Inflammatory macrophage treated with lipopolysaccharide for 1 hour (primary cell): ENCODE measurements at places on chromosomes 4 and X.

DNA sequence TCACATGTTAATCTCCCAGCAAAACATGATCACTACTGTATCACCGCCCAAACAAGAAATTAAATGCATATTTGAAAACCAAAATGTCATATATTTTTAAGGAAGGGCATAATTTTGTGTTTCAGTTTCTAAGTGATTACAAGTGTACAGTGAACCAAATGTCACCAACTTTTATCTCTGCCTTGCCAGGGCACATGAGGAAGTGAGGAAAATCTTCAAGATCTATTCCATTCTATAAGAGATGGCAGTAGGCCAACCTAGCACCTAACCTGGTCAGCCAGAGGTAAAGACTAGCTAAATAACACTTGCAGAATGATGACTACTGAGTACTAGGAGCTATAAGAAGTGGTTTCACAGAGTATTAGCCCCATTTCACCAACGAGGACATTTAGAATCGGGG is 107.2 kb downstream of the ATP11C start:
- peak; percentile 7 for DNase-seq

DNA sequence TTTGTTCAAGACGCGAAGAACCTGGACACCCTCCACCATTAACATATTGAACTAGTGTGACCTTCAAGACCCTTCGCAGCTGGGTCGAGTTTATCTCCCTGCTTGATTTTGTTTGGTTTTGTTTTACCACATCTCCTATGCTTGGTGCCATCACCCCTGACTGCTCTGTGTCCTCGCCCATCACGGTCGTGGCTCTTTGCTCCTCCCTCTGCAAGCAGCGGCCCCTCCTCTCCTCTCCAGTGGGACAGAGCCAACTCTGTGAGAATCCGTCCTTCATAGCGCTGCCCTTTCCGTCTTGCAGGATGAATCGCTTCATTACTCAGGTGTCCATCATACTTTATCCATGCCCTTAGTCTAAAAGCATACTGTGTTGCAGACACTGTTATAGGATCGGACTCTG is 9.1 kb upstream of the FAM149A start:
- no peak for DNase-seq

GRCh38 chr4:89538886-89539285 is 231.3 kb upstream of the GPRIN3 start:
- no peak for DNase-seq

- no peak for DNase-seq
Measured at GRCh38 chr4:56464581-56464980, 2.8 kb upstream of the SRP72 start.

GRCh38 chrX:29295987-29296680 is 708.9 kb downstream of the IL1RAPL1 start:
- no peak for DNase-seq

GRCh38 chr4:37438564-37439279 is 194.2 kb downstream of the NWD2 start:
- no peak for DNase-seq

DNA sequence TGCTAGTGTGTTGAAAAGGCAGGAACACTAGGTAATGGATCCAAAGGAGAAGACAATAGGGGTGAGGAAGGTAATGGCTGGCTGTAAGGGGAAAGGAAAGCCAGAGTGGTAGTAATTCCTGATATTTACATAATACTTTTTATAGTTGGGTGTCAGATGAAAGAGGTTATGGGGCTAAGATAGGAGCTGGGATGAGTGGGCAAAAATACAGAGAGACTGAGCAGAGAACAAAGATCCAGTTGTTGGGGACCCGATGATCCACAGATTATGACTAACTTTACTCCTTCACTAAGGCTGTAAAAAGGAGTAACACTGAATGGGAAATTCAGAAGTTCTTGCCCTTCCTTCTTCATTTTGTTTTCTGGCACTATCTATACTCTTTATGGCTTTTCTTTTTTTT is 138.2 kb downstream of the KLHL13 start:
- DNase-seq: no peak

DNA sequence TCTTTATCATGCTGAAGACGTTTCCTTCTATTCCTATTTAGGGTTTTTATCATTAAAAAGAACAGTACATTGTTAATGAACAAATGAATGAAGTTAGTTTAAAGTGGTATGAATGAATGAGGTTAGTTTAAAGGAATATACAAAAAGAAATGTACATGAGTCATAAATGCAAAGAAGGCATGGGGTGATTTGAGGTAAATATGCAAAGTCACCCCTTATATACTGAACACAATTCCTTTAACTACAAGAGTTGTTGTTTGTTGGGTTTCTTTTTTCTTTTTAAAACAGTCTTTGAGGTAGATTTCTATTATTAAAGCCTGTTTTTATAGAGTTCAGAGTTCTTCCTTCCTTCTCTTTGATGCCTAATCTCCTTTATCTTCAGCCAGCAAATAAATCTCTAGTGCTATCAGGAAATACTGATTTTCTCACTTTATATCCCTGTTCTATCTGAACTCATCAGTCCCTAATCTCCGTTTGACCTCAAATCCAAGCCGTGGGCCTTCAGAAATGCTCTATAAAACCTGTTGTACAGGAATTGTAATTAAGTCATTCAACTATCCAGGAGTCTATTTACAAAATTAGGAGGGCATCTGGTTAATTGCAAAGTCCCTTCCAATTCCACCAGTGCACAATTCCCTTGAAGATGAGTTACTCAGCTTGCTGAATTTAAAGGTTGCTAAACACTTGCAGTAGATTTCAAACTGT is 31.6 kb upstream of the ABCG2 start:
- DNase-seq: no peak

DNA sequence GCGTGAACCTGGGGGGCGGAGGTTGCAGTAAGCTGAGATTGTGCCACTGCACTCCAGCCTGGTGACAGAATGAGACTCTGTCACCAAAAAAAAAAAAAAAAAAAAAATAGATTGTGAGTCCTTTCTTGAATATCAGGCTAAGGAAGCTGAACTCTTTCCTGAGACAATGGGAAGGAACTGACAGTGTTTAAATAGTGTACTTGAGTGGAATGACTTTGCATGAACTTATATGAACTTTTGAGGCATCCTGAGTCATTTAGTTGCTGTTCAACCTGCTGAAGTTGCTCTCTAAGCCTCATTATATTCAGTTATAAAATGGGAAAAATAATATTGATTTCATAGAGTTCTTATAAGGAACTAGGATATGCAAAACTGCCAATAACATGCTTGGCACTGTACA is 79.3 kb upstream of the LIMCH1 start:
- no peak for DNase-seq

DNA sequence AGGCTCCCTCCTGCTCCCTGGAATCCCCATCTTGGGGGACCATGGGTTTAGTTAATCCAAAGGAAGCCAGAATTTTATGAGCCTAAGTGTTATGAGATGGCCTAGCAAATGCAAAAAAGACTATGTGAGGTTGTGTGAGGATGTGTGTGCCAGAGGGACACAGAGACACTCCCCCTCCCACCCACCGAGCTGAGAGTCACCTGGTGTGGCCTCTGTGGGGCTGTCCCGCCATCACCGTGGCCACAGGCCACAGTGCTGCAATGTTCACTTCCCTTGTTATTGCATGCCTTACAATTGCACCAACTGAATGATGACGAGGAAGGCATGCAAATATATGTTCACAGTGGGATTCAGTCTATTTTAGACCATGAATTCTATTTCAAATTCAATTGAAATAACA is 601 bp upstream of the FGFBP2 start:
- DNase-seq: peak; percentile 77

- DNase-seq: no peak
Measured at GRCh38 chrX:31138124-31138523, 66.3 kb upstream of the FTHL17 start.

DNA sequence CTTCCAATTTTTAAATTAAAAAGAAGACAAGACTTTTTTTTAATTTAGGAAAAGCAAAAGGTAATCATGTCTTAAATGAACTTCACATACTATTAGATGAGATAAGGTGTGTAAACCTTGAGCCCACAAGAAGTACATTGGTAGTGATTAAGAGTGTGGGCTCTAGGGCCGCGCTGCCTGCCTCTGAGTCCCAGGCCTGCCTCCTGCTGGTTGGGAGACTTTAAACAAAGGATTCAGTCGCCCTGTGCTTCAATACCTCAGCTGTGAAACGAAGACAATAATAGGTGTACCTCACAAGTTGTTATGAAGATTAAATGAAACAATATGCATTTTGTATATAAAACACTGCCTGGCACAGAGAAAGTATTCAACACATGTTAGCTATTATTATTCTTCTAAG is 95.9 kb upstream of the MYOZ2 start:
- no peak for DNase-seq

- DNase-seq: no peak
Measured at GRCh38 chr4:4585012-4585670, 43.3 kb upstream of the STX18 start.

DNA sequence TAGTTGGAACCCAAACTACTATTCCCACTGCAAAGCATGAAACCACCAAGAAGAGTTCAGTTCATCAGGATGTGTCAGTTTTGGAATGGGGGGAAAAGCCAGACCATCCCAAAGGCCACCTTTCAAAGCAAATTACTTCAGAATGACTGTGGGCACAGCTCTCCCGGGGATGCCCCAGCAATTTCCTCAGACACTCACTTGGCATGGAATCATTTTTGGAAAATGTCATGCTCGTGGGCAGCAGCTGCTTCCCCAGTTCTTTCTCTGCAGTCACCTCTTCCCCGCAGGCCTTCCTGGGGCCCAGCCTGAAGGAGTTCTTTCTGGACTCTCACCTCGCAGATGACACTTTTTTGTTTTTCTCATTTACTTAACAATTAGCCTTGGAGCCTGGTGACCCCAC is 350.3 kb downstream of the NR3C2 start:
- no peak for DNase-seq

- no peak for DNase-seq
Measured at GRCh38 chr4:96786306-96786705, 946.4 kb downstream of the PDHA2 start.

GRCh38 chrX:2552621-2553201 is 51.9 kb upstream of the DHRSX start:
- DNase-seq: no peak

DNA sequence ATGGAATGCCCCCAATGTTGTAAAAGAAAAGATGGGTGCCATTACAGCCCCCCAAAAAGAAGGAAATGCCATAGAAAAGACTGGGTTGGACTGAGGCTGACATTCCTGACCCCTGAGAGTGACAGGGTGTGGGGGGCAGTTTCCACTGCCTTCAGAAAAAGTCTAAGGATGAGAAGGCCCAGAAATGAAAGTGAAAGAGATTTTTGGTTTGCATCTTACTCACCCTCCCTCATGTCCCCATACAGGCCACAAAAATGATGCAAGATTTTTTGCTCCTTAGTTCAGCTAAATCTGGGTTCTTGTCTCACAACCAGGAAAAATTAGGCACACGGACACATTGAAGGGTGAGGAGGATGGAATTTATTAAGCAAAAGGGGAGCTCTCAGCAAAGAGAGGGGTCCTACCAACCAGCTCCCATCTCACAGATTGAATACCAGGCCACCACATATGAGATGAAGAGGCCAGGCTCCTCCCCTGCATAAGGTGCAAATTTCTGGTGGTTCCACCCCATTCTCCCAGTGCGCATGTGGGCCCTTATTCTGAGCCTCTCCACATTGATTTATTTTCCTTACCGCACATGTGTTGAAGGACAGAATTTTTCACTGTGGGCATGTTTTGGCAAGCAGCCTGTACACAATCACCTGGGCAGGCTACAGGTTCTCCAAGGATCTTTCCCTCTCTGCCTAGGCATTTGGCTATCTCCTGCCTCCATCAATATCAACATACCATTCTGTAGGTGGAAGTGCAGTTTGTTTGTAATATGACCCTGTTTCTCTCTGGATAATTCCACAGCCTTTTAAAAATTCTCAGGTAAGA is 18.8 kb downstream of the PPP4R3C start:
- no peak for DNase-seq

GRCh38 chr4:182764642-182765041 is 152.5 kb downstream of the DCTD start:
- DNase-seq: no peak

GRCh38 chr4:83074086-83074704 is 39.2 kb downstream of the COPS4 start:
- DNase-seq: peak; percentile 76

DNA sequence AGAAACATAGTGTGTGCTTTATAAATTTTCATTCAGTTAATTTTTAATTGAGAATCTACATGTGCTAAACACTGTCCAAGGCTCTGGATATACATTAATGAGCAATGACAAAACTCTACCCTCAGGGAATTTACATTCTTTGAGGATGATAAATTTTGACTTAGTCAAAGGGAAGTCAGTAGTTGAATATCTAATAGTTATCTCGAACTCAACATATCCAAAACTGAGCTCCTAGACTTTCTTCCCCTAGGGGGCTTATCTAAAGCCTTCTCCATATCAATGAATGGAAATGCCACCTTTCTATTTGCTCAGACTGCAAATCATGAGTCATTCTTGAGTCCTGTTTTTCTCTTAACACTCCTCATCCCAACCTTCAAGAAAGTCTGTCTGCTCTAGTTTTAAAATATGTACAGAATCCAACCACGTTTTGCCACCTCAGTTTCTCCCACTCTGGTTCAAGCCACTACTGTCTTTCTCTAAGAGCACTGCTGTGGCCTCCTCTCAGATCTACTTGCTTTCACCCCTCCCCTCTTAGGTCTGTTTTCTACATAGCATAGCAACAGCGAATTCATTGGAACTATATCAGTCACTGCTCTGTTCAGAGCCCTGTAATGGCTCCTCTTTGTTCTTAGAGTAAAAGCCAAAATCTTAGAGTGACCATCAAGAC is 9.5 kb downstream of the PARM1 start:
- DNase-seq: no peak

- peak; percentile 59 for DNase-seq
Measured at GRCh38 chr4:73922766-73923630, 53.8 kb downstream of the CXCL1 start.

DNA sequence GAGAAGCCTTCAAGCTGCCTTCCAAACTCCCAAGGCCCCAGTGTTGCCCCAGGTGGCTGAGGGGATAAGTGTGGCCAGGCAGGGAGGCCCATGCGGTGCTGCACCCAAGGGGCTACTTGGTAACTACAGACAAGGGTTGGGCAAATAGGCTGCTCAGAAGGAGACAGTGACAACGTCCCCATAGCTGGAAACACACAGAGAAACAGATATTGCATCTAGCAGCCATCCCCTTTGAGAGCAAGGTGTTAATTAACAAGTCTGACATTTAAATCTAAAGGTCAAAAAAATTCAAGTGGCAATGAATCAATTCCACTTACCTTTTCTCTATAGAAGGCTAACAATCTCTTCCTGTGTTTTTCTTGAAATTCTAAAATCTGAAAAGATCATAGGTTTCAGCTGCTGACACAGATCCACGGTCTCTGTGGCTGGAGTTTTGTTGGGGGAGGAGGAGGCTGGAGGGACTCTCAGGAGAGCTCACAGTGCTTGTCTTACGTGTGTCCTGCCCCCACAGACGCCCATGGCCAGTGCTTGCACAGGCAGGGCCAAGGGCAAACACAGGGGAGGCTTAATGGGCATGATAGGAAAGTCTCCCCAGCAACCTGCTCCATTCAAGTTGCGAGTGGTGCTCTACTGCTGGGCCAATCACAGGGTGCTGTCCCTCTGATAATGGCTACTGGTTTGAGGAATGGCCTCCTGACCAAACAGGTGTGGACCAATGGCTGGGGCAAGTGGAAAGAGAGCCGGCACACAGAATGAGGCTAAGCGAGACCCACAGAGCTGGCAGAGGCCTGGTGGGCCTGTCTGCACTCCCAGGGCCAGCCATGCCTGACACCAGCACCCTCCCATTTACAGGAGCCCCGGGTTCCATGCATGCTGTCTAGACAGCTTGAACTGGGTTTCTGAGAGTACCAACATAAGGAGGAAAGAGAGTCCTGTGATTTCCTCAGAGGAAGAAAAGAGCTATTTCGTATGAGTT is 22.6 kb downstream of the RNF212 start:
- DNase-seq: no peak
